ENCODE measurements at places on chromosomes 2 and 18.

DNA sequence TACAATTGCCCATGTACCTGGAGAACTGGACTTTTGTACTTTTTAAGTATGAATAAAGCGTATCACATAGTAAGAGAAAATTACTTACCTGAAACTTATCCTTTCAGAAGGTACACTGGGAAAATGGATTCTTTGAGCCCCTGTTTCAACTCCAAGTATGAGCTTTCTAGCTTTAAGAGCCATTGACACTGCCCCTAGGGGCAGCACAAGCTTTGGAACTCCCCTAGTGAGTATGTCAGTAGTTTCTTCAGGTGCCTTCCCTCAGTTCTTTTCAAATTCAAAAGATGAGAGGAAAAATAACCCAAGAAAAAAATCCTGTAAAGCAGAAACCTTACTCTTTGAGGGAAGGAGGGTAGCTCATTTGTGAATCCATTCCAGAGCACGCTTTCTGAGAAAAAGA lies 124.1 kb downstream of the MEMO1 start:
- DNase-seq = no peak

DNA sequence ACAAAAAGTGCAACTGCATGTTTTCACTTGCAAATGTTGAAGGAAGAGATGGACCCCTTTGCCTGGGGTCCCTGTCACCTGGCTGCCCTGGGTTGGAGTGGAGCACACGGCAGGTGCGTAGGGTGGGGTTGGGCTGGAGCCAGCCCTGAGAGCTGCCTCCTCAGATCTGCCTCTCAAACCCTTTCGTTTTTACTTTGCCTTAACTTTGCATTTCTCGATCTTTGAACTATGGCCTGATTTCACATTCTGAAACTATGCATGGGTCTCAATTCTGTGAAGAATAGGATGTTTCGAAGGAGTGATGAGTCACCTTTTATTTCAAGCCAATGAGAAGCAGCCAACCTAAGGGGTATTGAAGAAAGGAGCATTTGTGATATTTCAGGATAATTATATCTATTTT lies 132.8 kb downstream of the ACOXL start:
- DNase-seq = no peak

DNA sequence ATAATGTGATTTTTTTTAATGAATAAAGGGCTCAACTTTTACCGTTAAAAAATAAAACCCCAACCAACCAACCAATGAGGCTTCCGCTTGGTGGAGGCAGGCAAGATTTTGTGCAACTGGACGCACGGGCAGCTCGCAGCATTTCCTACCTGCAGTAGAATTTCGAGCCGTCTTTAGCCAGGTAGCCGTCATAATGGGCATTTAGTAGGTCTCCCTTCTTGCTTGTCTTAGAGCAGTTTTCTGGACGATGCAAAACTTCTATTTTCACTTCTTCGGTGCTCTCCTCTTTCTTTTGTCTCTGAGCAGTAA lies 316 bp downstream of the FKBP7 start:
- no peak for DNase-seq

GRCh38 chr2:122883849-122884248 lies 1128.4 kb downstream of the TSN start:
- DNase-seq = no peak

GRCh38 chr2:190717764-190718651 lies 69.1 kb downstream of the NAB1 start:
- DNase-seq = no peak

DNA sequence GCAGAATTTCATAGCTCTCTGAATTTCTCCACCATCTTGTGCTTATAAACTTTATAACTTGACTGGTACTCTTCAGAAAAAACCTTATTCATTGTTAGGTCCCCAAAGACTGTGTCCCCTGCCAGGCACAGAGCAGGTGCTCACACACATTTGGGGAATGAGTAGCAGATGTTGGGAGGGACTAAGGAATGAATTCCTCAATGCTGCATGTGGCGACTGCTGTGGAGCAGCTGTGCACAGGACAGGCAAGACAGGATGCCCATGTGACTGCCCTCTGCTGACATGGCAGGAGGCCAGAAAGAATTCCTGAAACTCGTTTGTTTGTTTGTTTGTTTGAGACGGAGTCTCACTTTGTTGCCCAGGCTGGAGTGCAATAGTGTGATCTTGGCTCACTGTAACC lies 122.3 kb upstream of the ITGA6 start:
- no peak for DNase-seq

DNA sequence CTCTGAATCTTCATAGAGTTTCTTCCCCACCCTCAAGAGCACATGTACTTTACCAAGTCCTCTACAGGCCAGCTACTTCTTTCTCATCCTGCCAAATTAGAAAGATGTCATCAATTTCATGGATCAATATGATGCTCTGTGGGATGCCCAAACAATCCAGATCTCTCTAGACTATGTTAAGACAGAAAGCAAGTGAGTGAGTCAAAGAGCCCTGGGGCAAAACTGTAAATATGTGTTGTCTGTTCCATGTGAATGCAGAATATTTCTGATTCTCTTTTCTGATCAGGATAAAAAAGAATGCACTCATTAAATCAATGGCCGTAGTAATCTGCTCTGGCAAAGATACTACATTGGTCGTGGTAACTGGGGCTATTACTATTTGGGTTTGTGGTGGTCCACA lies 53.1 kb upstream of the ROCK2 start:
- no peak for DNase-seq

DNA sequence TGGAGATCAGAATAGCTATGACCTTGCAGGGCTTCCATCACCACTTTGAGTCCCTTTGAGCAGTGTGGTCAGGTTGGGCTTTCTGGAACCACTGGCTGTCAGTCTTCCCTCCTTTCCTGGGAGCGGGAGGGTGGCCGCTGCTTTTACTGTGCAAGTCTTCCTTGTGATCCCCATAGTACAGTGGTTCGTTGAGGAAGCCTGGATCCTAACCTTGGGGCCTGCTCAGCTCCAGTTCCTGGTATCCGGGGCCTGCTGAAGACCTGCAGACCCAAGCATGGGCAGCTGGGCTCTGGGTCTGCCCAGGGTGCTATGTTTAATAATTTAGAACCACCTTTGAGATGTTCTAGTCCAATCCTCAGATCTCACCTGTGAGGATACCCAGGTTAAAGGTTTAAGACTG lies 104.2 kb downstream of the CLIP4 start:
- no peak for DNase-seq

DNA sequence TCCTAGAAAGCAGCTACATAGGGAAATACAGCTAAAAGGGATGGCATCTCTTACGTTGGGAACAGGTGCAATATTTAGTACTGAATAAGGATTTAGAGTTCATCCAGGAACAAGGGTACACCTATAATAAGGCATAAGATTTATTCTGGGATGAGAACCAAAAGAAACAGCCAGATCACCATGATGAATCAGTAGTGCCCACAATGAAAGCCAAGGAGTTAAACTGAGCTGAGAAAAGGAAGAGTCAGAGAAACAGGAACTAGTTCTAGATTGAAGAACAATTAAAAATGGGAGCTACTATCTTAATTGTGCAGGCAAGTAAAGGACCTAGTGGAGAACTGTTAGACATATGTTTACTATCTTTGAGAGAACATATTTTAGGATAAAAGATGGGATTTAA lies 692.3 kb downstream of the LRP1B start:
- DNase-seq = no peak

- DNase-seq = no peak
Measured at GRCh38 chr2:159850789-159851188, 52.8 kb upstream of the CD302 start.

DNA sequence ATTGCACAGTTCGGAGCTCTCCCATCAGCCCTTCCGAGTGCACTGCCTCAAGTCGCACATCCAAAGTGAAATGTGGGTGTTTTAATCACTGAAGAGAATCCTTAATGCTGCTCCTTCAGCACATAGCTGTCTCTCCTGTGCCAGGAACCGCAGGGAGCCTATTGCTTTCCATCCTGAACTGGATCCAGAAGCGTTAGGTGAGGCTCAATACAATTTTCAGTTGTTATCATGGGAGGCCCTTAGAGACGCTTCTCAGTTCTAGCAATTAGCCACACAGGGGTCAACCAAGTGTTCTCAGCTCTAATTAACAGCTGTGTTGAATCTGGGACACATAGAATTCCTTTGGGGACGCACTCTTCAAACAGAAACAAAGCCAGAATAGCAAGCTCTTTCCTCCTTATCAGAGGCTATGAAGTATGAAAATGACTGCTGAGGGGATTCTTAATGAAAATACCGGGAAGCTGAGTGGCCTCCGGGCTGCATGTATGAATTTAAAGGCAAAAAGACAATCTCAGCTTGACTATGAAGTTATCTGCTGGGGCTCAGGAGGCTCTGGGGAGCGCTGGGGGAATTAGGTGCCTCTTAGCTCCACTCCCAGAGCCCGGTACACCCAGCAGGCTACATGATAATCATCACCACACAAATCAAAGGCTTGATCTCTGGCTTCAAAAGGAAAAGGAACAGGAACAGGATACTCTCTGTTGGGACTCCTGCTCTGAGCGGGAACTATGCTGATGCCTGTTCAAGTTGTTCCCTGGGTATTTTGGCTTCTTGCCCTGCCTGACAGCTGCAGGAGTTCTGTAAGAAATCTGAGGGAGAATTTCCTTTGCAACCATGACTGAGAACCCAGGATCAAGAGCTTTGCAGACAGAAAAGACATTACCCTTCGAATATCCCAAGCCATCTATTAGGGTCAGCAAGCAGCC lies 55.4 kb upstream of the NCOA1 start:
- no peak for DNase-seq

DNA sequence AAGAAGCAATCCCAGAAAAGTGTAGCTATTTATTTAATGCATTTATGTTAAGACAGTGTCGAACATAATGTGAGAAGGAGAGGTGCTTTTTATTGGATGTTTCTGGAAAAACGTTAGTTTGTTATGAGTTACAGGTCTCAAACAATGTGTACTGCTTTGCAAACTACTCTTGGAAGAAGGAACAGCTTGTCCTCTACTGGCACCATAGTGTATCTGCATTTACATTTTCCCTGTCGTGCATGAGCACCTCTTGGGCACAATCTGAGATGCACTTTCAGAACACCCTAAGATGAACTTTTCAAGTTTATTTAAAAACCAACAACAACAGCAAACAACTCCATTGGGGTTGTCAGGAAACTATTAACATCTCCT lies 22.8 kb downstream of the CCNYL1 start:
- DNase-seq = no peak

DNA sequence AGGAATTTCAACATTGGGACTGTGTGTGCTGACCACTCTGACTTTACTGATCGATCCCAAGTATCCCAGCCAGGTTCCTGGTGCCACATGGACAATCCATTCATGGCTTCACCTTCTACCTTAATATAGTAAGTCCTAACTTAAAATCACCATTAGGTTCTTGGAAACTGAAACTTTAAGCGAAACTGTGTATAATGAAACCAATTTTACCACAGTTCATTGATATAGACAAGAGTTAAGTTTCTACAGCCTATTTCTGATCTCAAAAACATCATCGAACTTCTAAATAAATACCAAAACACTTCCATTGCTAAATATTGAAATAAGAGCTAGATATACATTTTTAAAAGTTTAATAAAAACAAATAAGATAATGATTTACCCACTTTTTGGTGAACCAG lies 4.4 kb upstream of the EXOC6B start:
- no peak for DNase-seq

DNA sequence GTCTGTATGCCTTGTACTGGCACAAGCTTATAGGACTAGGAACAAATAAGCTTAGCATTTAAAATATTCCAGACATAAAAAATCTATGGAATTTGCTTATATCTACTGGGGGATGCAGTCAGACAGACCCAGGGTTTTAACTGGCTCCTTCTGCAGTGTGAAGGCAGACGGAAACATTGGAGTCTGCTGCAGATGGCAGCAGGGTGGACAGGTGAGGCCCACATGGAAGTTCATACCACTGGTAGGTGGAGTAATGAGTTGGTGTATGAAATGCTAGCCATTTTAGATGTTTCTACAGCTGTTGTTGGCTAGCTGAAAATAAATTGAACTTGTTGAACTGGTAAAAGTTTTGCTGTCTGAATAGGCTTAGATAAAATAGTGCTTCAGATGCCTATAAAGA lies 17.7 kb downstream of the SPTBN1 start:
- DNase-seq = no peak

- DNase-seq = no peak
Measured at GRCh38 chr2:43041661-43042360, 184.6 kb downstream of the ZFP36L2 start.

- DNase-seq = no peak
Measured at GRCh38 chr2:71747559-71747958, 294.2 kb downstream of the DYSF start.

GRCh38 chr2:209495855-209496585 lies 72.2 kb downstream of the MAP2 start:
- no peak for DNase-seq

- no peak for DNase-seq
Measured at GRCh38 chr2:101440127-101440738, 34.7 kb downstream of the RFX8 start.

DNA sequence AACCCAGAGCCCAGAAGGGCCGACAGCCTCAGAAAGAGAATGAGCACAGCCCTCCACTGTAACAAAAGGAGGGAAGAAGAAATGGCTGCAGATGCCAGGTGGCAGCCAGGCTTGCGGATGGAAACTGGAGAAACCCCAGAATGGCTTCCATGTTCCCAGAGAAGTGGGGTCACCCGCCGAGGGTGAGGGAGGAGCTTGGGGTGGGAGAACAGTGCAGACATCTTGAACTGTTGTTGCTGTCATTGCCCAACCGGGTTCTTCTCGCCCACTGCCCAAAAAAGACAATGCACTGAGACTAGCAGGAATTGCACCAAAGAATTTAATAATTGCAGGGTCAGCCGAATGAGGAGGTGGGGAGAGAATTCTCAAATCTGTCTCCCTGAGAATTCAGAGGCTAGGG lies 223.2 kb upstream of the RAB6C start:
- DNase-seq = no peak

DNA sequence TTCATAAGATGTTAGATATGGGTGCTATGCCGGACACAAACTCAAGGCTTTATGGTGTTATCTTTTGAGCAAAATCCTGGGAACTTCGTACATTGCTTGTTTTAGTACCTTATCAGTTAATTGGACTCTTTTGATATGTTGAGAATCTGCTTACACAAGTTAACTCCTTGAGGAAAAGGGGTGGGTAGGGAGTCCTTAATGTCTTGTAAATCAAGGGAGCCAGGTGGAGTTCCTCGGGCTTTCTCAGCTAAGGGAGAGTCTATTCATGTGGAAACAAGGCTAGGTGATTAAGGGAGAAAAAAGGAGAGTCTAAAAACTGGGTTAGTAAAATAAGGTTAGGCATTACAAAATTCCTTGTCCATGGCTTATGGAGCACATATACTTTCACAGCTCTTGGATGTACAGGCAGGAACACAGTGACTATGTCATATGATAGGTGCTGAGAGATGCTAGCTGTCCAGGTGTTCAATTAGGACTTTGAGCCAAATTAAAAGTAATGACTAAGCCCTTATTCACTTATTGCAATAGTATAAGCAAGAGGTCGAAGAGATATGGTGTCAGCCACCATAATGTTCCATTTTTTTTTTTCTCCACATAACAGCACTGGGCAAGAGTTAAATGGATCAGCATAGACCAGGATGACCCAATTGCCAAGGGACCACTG lies 59.5 kb upstream of the DYNAP start:
- DNase-seq = no peak

- DNase-seq = no peak
Measured at GRCh38 chr18:11859903-11860407, 8.7 kb downstream of the CHMP1B start.

- no peak for DNase-seq
Measured at GRCh38 chr18:23618862-23619387, 32.6 kb upstream of the NPC1 start.

All from activated CD8-positive, alpha-beta memory T cell treated with anti-CD3 and anti-CD28 coated beads for 1 hour (primary cell).